ENCODE measurements at places on chromosomes 6 and 20.

DNA sequence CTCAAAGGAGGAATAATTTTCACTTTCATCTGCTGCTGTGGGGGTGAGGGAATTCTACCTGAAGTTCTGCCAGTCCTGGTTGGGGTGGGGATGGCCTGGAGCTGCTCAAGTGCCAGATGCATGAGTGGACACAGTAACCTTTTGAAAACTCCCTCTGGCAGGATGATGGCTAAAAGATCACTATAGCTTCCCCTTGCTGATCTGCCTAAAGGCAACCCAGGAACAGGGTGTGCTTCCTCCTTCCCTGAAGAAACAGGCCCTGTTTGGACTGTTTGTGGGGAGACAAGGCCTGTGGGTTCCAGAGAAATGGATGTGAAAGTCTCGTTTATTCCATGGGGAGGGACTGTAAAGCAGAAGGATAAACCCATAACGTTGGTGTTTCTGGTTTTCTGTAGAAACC lies 176.9 kb downstream of the DTNBP1 start:
- DNase-seq: no peak

- DNase-seq: no peak
Measured at GRCh38 chr20:18031050-18031449, 26.7 kb downstream of the OVOL2 start.

DNA sequence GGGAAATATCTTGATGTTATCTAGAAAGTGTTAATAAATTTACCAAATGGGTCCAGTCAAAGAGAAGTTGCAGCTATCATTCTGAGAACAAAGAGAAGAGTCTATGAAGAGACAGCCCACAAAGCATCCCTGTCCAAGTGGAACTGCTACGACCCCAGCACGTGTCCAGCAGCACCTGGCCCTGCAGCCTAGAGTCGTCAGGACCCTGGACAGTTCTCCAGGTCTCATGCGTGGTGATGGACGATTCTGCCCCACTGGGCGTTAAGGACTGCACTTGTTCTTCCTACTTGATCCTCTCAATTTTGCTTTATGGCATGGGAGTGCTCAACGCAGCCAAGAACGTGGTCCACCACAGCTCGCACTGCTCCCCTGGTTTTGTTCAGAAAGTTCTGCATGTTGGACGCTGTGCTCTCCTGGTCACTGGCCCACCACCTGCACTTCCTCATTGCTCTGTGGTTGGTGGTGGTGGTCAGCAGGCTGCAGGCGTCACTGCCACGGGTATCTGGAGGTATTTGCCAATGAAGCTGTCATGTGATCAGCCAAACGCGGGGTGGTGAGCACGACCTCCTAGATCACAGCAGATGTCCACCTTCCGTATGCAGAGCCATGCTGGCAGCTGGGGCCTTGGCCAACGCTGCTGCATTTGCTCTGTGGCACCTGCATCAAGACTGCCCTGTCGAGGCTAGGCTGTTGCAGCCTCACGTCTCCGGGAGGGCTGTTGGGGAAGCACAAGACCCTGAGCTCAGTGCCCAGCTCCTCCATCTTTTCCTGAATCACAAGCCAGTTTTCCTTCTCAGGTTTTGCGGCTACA lies 356.4 kb downstream of the CDH4 start:
- peak; percentile 22 for DNase-seq

- no peak for DNase-seq
Measured at GRCh38 chr20:25203871-25204320, 8.4 kb downstream of the ENTPD6 start.

- DNase-seq: no peak
Measured at GRCh38 chr6:161226009-161226964, 47.6 kb downstream of the AGPAT4 start.

DNA sequence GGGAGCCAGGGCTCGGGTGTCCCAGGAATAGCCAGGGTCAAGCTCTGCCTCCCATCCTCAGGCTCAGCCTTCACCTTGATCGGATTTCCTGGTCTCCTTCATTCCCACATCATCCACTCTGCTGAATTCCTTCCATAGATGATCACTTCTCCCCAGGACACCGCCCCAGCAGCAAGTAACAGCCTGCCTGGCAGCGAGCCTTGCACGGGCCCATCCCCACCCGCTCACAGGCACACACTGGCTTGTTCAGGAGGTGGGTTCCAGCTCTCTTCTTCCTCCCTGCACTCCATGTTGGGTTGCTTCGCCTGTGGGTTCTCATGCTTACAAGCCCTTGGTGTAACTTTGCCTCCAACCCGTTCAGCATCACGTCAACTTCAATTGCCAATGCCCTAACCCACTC lies 113.0 kb upstream of the IYD start:
- DNase-seq: no peak

Measured in fibroblast of mammary gland (primary cell).